ENCODE measurements at places on chromosomes 7 and 10.

GRCh38 chr7:22882106-22882505 is 59.5 kb upstream of the TOMM7 start:
- no peak for DNase-seq

GRCh38 chr10:79044846-79045245 is 23.9 kb upstream of the ZMIZ1 start:
- DNase-seq: no peak

- DNase-seq: peak; percentile 10
Measured at GRCh38 chr10:71623098-71623985, 96.2 kb downstream of the C10orf105 start.

DNA sequence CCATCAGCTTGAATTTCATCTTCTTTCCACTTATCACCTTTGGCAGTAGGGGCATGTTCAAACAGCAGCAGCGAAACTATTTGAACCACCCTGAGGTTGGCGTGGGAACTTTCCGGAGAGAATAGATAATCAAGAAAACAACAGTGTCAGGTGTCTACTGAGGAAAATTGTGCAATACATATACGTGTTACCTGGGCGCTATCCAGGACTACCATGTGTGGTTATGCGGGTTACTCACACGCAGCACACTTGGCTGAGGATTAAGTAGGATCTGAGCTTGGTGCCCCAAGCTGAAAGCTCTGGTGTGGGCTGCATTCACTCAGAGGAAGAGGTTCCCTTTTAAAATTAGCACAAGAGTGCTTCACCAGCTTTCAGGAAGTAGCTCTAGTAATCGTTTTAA is 8.8 kb upstream of the ABI1 start:
- DNase-seq: no peak

DNA sequence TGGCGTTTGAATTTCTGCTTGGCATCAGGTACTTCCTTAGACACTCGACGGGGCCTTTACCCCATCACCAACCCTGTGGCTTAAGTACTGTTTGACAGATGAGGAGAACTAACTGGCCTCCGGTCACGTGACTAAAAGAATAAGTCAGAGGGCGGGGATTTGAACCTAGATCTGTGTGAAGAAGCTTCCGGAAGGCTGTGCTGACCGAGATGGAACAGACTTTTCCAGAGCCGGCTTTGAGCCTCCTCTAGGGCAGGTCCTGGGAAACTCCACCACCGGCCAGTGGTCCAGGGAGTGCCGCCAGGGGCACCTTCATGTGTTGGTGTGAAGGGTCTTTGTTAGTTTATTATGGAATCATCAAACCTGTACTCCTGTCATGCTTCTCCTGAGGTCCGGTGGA is 26.9 kb downstream of the CAMK1D start:
- no peak for DNase-seq

DNA sequence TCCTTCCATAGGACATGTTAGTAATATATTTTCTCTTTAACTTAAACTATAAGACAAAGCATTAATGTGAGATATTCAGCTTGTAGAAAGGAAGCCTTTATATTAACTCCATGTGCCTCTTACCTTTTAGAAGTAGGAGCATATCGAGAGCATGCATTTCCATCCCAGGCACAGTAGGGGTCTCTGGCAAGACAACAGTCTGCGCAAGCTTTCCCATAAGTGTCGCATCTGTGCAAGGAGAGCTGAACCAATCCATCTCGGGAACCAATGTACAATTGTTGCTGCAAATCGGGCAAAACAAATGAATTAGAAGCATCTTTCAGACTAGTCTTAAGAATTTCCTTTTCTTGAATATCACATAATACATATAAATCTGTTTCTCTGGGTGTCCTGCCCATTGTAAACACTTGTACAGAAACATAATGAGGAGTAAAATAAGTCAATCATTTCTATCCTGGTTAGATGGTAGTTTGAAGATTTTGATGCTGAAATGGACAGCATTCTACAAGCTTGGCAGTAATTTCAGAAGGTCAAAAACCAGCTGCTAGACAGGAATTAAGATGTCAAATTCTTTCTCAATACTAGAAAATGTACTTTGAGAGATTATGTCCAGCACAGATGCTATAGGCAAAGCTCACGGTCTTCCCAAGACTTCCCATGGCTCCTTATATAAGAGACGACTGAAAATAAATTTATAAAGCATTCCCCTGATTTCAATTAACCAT is 171.8 kb downstream of the SEMA3D start:
- DNase-seq: peak; percentile 52

GRCh38 chr10:5390607-5391205 is 13.9 kb downstream of the TUBAL3 start:
- DNase-seq: no peak

DNA sequence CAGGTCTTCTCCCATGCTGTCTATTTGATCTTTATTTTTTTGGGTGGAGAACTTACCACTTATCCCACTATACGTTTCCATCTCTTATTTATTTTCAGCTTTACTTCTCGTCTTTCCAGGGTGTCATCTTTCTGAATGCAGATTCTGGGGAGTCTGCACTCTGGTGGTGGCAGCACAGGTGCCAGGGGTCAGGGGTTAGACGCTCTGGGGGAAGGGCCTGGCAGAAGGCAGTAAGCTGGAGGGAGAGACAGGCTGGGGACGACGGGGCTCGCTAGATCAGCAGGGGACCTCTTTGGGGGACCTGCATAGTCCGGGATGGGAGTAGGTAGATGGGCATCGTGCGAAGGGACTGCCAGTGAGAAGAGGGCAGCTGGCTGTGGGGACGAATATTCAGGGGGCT is 22.3 kb downstream of the CHST12 start:
- no peak for DNase-seq

DNA sequence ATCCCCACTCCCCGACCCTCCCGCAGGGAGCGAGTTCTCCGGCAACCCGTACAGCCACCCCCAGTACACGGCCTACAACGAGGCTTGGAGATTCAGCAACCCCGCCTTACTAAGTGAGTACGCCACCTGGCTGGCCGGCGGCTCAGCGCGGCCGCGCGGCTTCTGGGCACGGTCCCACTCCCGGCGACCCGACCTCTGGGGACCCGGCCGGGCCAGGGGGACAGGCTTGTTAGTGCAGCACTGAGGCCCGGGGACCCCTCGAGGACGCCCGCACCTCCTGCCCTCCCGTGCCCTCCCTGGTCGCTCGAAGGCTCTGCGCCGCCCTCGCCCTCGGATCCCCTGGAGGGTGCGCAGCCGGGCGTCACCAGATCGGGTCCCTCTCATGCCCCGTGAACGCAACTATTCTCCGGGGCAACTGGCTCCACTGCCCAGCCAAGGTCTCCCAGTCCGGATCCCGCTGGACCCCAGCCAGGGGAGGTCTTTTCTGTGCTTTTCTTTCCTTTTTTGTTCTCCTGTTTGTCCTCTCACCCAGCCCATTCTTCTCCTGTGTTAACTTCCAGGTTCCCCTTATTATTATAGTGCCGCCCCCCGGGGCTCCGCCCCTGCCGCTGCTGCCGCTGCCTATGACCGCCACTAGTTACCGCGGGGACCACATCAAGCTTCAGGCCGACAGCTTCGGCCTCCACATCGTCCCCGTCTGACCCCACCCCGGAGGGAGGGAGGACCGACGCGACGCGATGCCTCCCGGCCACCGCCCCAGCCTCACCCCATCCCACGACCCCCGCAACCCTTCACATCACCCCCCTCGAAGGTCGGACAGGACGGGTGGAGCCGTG is 81.8 kb downstream of the PAX2 start:
- peak; percentile 46 for DNase-seq

DNA sequence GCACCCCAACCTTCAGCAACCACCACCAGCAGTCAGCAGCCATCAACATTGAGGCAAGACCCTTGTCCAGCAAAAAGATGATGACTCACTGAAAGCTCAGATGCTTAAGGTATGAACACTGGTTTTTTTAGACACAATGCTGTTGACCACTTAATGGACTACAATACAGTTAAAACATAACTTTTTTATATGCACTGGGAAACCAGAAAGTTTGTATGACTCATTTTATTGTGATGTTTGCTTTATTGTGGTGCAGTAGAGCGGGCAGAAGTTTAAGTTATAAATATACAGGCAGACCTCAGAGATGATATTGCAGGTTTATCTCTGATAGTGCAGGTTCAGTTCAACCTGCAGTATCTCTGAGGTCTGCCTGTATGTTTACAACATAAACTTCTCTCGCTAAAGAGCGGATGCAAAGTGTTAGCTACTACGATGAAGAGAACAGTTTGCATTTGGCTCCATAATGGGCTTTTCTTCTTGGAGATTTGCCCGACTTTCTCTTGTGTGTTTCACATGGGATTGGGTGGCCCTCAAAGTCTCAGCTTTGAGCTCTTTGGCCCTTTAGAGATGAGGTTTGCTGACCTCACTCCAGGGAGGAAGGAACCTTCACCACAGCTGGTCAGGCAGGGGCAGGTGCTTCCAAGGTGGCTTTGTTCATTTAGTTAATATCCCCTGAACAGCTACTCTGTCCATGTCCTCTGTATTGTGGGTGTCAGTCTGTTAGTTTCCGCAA is 84.4 kb upstream of the SHH start:
- no peak for DNase-seq

- DNase-seq: peak; percentile 90
Measured at GRCh38 chr7:114086914-114087652, 168.3 kb upstream of the PPP1R3A start.

GRCh38 chr10:6877336-6877721 is 297.3 kb upstream of the PRKCQ start:
- DNase-seq: no peak
